ENCODE measurements at places on chromosomes 5 and 9.

GRCh38 chr5:109711673-109712072, 21.9 kb downstream of the MAN2A1 start:
- DNase-seq: no peak

DNA sequence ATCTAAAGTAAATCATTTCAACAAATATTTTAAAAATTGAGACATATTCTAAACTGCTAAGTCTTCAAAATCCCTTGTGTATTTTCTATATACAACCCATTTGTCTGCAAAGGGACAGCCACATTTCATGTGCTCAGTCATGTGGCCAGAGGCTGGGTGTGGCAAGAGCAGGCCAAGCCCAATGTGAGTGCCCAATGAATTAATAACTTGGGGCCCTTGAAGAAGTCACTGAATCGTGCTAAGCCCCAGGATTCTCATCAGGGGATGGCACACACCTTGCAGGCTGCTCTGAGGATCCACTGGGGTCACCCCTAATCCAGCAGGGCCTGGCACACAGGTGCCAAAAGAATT, 78.2 kb upstream of the SMIM23 start:
- no peak for DNase-seq

- DNase-seq: no peak
These were observed 4.3 kb upstream of the FAT2 start for GRCh38 chr5:151595411-151595826.

- no peak for DNase-seq
These were observed 50.6 kb downstream of the TGFBI start for GRCh38 chr5:136079195-136079985.

DNA sequence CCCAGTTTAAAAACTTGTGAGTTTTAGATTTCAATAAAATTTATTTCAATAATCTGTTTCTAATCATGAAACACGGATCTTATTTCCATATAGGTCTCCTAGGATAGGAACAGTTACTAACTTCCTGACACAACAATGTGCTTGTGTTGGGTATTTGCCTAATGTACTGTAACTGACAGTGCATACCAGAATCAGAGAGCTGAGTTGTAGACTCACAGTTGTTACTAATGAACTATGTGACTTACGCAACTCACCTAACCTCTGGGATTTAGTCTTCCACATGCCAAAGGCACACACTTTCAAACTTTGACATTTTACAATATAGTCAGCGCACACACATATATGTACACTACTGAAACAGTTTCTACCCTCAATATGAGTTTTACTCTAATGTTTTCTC, 77.7 kb downstream of the HOMER1 start:
- no peak for DNase-seq

DNA sequence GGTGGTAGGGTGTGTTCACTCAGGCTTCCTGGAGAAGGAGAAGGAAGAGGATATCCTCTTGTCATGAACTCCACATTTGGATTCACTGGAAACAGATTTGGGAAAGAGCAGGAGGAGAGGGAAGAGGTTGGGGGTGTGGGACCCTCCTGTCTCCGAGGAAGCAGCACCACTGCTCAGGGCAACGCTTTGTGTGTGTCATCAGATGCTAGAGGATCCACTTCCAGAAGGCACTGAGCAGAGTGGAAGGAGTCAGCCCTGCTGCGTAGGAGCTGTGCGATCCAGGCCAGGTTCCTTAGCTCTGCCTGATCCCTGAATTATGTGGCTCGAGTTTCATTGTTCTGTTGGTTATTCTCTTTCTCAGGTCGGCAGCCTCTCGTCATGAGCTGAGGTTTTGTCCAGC, 37.3 kb upstream of the TJP2 start:
- DNase-seq: no peak

GRCh38 chr9:84141741-84142370, 161.3 kb downstream of the RMI1 start:
- no peak for DNase-seq

Data from activated naive CD4-positive, alpha-beta T cell (primary cell).